ENCODE measurements at places on chromosomes 1 and 21.

DNA sequence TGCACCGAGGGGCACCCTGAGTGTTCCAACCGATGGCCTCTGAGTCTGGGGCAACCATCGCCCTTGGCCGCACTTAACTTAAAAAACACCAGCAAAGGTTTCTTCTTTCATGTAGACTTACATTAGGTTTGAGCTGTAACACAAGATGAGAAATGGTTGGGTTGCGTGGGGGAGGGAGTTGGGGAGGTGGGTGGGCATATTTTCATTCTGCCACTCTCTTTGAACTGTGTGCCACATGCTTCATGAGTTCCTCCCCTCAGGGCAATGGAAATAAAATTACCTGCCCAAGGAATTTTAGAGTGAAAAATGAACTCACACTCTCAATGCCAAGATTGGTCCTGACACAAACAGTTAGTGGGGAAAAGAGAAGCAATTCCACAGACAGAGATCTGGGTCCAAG is 430.1 kb upstream of the USP24 start:
- no peak for DNase-seq

DNA sequence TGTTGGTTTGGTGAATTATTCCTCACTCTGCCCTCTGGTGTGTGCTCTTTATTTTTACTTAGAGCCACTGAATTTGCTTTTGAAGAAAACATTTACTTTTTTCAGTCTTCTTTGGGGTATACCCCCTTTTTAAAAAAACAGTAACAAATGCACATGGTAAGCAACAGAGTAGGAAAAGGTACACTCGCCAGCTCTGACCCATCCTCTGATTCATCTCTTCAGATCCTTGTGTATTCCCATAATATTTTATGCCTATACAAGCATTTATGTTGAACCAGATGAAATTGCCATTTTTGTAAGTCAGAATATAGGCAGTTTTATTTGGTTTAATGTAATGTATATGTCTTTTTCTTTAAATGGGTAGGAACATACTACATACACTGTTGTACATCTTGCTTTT is 28.3 kb downstream of the TTC3 start:
- DNase-seq: no peak

DNA sequence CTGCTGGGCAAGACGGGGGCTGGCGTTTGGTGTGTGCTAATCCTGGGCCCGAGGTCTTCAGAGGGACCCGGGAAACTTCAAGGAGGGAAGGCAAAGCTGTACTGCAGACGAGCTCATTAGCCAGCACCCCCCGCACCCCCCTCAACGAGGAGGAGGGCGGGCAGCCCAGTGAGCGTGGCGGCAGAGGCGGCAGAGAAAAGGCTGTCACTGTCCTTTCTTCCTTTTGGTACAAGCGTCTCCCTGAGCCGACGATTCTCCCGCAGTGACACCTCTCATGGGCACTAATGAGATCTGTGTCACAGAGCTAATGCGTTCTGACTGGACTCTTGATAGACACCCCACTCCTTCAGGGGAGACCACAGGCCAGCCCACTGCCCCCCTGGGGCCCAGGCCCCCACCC is 29.5 kb downstream of the DMAP1 start:
- no peak for DNase-seq

GRCh38 chr21:45548711-45549491 is 6.7 kb upstream of the SLC19A1 start:
- no peak for DNase-seq

DNA sequence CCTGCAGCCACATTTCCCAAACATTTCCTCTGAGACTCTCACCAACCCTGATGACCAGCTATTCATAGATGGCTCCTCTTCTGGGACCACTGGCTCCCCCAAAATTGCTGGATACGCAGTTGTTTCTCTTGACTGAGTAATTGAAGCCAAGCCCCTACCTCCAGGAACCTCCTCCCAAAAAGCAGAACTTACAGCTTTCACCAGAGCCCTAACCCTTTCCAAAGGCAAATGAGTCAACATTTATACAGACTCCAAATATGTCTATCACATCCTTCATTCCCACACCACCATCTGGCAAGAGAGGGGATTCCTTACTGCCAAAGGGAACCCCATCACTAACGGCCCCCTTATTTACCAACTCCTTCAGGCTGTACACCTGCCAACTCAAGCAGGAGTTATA is 20.3 kb upstream of the CA6 start:
- DNase-seq: no peak

DNA sequence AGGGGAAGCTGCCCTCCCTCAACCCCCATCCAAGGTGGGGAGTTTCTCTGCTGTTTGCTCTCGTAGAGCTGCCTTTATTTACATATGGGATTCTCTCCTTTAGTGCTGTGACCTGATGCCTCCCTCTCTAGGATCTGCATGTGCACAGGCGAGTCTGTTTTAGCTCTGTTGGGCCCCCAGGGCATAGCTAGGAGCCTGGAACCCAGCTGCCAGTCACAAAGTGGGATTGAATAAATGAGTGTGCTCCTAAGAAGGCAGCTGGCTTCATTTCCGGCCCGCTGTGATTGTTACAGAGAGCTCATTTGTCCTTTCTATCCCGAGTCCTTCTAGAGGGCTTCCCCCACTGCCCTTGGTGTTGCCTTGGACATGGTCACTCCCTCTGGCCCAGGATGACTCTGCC is 176.6 kb downstream of the GRIK3 start:
- no peak for DNase-seq

DNA sequence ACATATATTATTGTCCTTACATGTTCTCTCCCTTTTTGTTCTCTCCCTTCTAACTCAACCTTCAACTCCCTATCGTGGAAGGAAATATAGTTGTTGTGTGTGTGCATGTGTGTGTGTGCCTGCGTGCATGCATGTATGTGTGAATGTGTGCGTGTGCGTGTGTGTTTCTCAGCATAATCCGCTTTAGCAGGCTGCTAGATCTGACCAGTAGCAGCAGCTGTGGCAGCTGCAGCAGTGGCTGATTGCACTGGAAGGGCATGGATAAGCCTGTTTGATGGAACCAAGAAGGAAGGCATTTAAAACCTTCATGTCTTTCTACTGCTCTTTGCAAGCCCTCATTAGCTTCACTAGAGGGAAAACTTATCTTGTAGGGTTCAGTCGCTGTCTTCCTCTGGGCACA is 65.6 kb upstream of the IRF2BP2 start:
- DNase-seq: no peak

GRCh38 chr1:83802023-83802422 is 196.9 kb downstream of the TTLL7 start:
- DNase-seq: no peak

DNA sequence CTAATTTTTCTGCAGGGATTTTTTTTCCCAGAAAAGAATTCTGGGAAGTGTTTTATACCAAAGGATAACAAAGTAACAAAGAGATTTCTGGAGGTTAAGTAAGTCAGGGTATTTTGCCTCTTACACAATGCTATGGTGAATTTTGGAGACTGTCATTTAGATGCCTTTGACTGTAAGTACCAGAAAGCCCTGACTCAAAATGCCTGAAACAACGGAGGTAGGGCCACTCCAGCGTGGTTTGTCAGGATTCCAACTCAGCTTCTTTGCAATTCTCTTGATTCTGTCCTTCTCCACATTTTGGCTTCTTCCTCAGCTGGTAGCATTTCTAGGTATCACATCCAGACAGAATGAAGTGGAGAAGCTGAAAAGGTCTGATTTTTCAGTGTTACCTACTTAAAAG is 106.5 kb downstream of the UCHL5 start:
- no peak for DNase-seq

DNA sequence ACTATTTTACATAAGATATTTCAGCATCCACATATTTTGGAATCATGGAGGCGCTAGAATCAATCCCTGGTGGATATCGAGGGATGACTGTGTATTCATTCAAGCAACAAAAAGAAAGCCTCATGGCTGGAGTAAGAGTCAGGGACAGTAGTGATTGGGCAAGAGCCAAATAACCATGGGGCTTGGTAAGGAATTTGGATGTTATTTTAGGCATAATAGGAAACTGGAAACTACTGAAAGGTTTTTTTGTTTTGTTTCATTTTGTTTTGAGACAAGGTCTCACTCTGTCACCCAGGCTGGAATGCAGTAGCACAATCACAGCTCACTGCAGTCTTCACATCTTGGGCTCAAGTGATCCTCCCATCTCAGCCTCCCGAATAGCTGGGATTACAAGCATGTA is 33.8 kb upstream of the EYA3 start:
- no peak for DNase-seq

- DNase-seq: no peak
Measured at GRCh38 chr1:25996966-25997827, 666 bp downstream of the PAFAH2 start.

DNA sequence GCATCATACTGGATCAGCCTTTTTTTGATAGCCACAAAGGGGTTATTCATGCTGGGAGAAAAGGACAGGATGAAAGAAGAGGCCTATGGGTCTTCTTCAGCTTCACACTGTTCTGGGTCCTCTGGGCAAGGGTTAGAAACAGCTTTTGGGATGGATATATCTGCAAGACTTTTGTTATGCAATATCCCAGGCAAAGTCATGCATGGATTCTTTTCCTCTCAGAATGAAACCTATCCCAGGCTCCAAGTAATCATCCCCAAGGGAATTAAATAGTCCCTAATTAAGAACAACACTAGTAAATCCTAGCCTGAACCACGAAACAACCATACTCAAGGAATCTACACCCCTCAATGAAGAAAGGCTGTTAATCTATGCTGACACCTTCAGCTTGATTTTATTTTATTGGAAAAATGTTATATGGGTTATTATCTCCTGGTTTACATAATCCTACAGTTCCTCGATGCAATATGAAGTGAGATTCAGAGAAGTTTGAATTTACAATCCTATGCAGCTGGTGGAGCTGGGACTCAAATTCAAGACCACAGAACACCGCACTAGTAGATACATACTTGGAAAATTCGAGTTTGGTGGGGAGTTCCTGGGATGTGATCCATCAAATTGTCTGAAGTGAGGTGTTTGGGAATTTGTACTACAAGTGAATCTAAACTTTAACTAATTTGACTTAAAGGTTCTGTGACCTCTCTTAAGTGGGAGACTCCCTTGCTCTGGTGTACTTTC is 338.6 kb downstream of the TBX15 start:
- no peak for DNase-seq

DNA sequence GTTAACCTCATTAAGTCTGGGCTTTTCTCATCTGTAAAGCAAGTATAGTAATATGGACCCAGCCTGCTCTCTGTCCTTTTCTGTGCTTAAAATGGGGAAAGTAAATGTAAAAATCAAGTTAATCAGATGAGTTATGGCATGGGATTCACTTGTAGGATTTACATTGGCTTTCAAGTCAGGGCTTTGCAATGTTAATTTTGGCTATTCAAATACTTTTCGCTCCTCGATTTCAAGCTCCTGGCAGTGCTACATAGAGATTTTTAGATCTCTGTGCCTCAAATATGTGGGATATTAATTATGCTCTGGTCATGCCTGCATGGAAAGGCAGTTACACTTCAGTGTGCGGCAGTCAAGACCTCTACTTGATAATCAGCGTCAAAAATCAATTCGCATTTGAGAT is 709.8 kb downstream of the LTN1 start:
- no peak for DNase-seq

DNA sequence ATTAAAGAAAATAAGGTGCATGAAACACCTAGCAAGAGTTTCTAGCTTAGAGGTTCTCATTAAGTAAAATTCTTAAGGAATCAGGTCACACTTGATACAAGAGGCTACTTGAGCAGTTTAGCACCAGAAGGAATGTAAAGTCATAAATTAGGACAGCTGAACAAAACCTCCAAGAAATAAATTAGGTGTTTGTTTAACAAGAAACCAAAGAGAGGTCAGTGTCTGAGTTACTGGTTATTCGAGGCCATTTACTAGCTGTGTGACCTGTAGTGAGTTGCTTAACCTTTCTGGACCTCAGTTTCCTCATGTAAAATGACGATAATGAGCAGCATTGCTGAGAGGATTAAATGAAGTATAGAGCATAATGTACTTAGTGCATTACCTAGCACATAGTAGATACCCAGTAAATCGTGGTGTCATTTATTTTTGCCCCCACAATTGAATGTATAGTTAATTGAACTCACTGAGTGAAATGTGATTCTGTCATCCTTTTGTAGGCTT is 908 bp upstream of the ELK4 start:
- DNase-seq: no peak

DNA sequence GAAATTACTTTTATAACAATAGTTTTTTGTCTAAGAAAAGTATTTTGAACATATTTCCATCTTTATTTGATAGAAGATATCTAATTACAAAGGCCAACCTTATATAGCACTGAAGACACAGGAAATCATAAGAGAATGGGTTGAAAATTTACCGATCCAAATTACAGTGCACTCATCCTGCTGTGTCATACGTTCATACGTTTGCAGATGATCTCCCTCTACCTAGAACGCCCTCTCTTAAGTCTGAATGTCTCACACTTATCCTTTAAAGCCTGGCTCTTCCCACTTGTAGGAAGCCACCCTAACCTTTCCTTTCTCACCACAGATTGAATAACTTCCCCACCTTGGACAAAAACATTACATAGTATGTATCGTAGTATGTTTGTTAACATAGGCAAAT is 9.3 kb downstream of the ASH1L start:
- no peak for DNase-seq

All from stimulated activated CD4-positive, alpha-beta T cell treated with anti-CD3 and anti-CD28 coated beads, TNF-alpha, amount 100 ng/mL, for 1 hour (primary cell).